ENCODE measurements at places on chromosomes 3 and 15. TPM values are rescaled to one million over a fixed set of nuclear protein-coding genes. Genes with fewer than 3 reads are reported as not detected.

Gene CLRN1
- polyA plus RNA-seq: 0.98 TPM

Gene TEX9
- 1.9 TPM for polyA plus RNA-seq

Gene GABRR3
- polyA plus RNA-seq: not detected

Gene XCR1
- polyA plus RNA-seq: 0.08 TPM

Gene FBXL2
- polyA plus RNA-seq: 6.2 TPM

Gene UROC1
- 0.11 TPM for polyA plus RNA-seq

Gene STARD5
- 2.5 TPM for polyA plus RNA-seq

GRCh38 chr15:73583544-73583943, 49.6 kb downstream of the NPTN start:
- H3K27me3 ChIP-seq: no peaks in the 10 kb centered on the region
- no peak overlapping the region for H3K27ac ChIP-seq
- H3K36me3 ChIP-seq: peaks cover 59% of the 10 kb centered on the region
- H3K4me3 ChIP-seq: no peak overlapping the region
- H3K4me1 ChIP-seq: no peaks in the 10 kb centered on the region

GRCh38 chr3:47541583-47542108, 28.1 kb upstream of the ELP6 start:
- DNase-seq: no peak
- no peak overlapping the region for H3K4me3 ChIP-seq
- peaks cover 2% of the 10 kb centered on the region for H3K27me3 ChIP-seq
- no peaks in the 10 kb centered on the region for H3K36me3 ChIP-seq
- peaks cover 8% of the 10 kb centered on the region for H3K4me1 ChIP-seq

- H3K4me3 ChIP-seq: no peak overlapping the region
- no peaks in the 10 kb centered on the region for H3K36me3 ChIP-seq
- H3K27me3 ChIP-seq: peaks cover 3% of the 10 kb centered on the region
These were observed 27.9 kb downstream of the CHCHD4 start for GRCh38 chr3:14096742-14097141.

DNA sequence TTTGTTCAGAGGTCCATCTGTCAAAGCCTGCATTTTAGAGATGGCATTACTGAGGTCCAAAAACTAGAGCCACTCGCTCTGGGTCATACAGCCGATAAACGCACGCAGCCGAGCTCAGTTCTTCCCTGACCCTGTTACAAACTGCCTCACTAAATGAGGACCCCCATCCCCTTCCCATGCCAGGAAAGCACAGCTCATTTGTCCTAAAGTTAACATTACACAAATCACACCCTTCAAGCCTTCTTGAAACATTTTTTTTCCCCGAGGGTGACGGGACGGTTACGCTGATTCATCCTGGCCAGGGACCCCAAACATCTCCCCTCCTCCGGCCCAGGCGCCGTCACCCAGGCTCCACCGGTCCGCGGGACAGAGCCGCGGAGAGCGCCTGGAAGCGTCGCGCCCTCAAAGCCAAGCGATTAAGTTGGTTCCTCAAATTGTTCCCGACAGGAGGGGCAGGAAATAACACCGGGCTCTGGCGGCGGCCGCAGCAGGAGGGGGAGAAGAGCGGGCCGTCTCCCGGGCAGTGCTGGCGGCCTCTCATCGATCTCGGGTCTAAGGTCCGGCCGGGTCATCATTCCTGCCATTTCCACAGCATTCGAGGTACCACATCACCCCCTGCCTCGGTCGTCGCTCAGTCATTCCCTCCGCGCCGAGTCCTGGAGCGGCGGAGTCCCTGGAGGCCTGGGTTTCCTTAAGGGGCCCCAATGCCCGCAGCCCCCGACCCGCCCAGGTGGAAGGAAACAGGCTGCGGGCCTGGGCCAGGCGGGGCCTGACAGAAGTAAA, 619 bp upstream of the CMTM8 start:
- peaks cover 18% of the 10 kb centered on the region for H3K27me3 ChIP-seq
- peak overlapping the region; percentile 16 for H3K27ac ChIP-seq
- H3K4me3 ChIP-seq: peak overlapping the region; percentile 70
- DNase-seq: peak; percentile 50
- H3K36me3 ChIP-seq: no peaks in the 10 kb centered on the region

- H3K4me1 ChIP-seq: peaks cover 31% of the 10 kb centered on the region
- H3K36me3 ChIP-seq: peaks cover 8% of the 10 kb centered on the region
- H3K4me3 ChIP-seq: no peak overlapping the region
- H3K27ac ChIP-seq: no peak overlapping the region
- DNase-seq: no peak
These were observed 131.5 kb downstream of the FNDC3B start for GRCh38 chr3:172170841-172171240.

DNA sequence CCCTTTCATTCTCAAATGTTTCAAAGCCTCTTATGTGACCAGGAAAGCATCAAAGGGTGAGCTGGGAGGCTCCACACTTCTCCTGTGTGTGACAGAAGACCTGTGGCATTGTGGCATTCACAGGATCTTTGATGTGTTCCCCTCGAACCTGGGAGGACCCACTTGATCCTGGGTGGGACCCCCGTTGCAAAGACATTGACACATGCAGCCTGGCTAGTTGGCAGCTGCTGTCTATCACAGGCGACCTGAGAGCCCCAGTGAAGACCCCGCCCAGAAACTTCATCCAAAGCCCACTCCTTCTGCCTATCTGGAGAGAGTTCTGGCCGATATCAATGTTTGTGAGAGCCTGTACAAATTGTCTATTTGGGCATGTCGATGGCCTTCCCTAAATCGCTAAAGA, 140.4 kb upstream of the ATP2B2 start:
- no peaks in the 10 kb centered on the region for H3K36me3 ChIP-seq
- no peaks in the 10 kb centered on the region for H3K4me1 ChIP-seq

DNA sequence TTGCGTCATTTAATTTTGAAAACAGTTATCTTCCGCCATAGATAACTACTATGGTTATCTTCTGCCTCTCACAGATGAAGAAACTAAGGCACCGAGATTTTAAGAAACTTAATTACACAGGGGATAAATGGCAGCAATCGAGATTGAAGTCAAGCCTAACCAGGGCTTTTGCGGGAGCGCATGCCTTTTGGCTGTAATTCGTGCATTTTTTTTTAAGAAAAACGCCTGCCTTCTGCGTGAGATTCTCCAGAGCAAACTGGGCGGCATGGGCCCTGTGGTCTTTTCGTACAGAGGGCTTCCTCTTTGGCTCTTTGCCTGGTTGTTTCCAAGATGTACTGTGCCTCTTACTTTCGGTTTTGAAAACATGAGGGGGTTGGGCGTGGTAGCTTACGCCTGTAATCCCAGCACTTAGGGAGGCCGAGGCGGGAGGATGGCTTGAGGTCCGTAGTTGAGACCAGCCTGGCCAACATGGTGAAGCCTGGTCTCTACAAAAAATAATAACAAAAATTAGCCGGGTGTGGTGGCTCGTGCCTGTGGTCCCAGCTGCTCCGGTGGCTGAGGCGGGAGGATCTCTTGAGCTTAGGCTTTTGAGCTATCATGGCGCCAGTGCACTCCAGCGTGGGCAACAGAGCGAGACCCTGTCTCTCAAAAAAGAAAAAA, 1.2 kb downstream of the B2M start:
- peaks cover 27% of the 10 kb centered on the region for H3K36me3 ChIP-seq
- no peaks in the 10 kb centered on the region for H3K27me3 ChIP-seq
- peak; percentile 93 for DNase-seq
- peaks cover 13% of the 10 kb centered on the region for H3K4me1 ChIP-seq
- peak overlapping the region; percentile 99 for H3K27ac ChIP-seq
- peak overlapping the region; percentile 89 for H3K4me3 ChIP-seq

GRCh38 chr3:13851091-13851849, 28.6 kb downstream of the WNT7A start:
- no peak for DNase-seq
- no peak overlapping the region for H3K27ac ChIP-seq
- peaks cover 6% of the 10 kb centered on the region for H3K27me3 ChIP-seq
- H3K36me3 ChIP-seq: no peaks in the 10 kb centered on the region

DNA sequence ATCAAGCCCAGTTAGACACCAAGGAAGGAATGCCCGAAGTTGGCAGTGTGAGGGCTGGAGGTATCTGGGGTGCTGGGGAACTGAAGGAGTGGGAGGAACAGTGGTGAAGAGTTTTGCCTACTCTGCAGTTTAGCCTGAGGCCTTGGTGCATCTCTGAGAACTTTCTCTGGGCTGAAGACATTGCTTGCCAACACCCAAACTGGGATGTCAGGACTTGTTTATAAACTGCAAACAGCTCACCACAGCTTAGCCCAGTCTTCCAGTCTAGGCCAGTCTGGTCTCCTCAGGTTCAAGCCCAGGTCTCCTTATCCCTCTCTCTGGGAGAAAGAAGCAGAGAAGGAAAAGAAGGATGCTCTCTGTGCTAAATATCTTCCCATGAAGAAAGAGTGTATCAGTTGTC, 68.0 kb upstream of the BOC start:
- no peak for DNase-seq
- no peak overlapping the region for H3K27ac ChIP-seq
- no peak overlapping the region for H3K4me3 ChIP-seq

GRCh38 chr3:44870375-44871061, 3.9 kb upstream of the TGM4 start:
- H3K4me3 ChIP-seq: no peak overlapping the region
- H3K36me3 ChIP-seq: peaks cover 3% of the 10 kb centered on the region
- H3K4me1 ChIP-seq: peaks cover 3% of the 10 kb centered on the region

GRCh38 chr3:175916191-175916934, 1057.2 kb downstream of the NAALADL2 start:
- no peak overlapping the region for H3K27ac ChIP-seq
- no peaks in the 10 kb centered on the region for H3K4me1 ChIP-seq
- H3K4me3 ChIP-seq: no peak overlapping the region
- DNase-seq: peak; percentile 62
- no peaks in the 10 kb centered on the region for H3K36me3 ChIP-seq

GRCh38 chr3:147941969-147942368, 532.8 kb downstream of the ZIC1 start:
- DNase-seq: no peak
- H3K36me3 ChIP-seq: no peaks in the 10 kb centered on the region
- no peak overlapping the region for H3K27ac ChIP-seq
- peaks cover 2% of the 10 kb centered on the region for H3K4me1 ChIP-seq

DNA sequence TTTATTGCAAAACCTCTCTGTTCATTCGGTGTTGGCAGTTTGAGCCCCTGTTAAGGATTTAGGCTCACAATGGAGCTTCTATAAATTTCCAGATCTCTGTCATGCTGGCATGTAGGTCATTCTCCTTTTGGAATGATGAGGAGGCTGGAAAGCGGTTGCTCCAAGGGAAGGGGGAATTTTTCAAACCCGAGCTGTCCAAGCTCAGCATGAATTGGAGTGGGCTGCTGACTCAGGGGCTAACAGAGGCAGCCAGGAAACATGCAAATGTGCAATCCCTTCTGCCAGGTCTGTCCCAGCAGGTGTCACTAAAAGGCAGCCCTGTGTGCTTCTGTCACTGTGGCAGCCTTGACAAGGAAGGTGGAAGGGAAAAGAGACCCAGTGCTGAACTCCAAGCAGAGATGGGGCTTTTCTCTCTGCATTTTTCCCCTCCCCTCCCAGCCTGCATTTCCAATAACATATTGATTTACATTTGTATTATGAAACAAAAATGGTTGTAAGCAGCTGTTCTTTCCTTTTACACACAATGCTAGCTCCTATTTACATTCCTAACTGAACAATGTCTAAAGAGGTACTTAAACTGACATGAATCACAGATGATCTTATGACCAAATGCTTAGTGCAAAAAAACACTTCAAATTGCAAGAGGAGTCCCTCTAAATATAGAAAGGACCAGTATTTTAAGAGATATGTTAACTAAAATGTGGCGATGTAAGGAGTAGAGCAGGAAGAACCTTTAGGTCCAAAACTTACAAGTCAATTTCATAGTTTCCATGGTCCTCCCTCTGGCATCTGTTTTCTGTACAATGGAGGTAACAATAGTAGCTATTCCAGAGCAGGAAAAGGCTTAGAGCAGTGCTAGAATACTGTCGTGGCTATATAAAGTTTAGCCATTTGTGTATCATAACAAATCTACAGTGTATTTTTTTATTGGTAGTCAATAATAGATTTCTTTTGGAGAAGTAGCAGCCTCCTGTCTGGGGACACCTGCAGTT, 84.5 kb upstream of the ATP10A start:
- H3K27ac ChIP-seq: no peak overlapping the region
- no peak for DNase-seq
- no peaks in the 10 kb centered on the region for H3K27me3 ChIP-seq
- no peaks in the 10 kb centered on the region for H3K36me3 ChIP-seq
- H3K4me3 ChIP-seq: no peak overlapping the region
- H3K4me1 ChIP-seq: no peaks in the 10 kb centered on the region

DNA sequence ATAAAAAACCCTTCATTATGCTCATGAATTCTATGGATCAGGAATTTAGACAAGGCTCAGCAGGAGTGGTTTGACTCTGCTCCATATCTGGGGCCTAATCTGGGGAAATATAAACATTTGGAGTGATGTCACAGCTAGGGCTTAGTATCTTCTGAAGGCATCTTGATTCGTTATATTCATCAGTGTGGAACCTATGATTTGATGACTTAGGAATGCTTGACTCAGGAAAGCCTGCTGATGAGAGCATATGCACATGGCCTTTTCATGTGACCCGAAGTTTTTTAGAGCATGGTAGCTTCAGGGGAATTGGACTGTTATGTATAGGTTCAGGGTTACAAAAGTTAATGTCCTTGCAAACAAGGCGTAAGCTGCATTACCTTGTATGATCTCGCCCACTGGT, 184.9 kb upstream of the LRRC3B start:
- no peak overlapping the region for H3K4me3 ChIP-seq
- no peaks in the 10 kb centered on the region for H3K27me3 ChIP-seq
- no peaks in the 10 kb centered on the region for H3K4me1 ChIP-seq
- DNase-seq: no peak
- H3K36me3 ChIP-seq: no peaks in the 10 kb centered on the region

- H3K27ac ChIP-seq: no peak overlapping the region
- H3K36me3 ChIP-seq: no peaks in the 10 kb centered on the region
- H3K4me1 ChIP-seq: no peaks in the 10 kb centered on the region
- no peak for DNase-seq
These were observed 56.0 kb upstream of the SLC4A7 start for GRCh38 chr3:27540231-27540630.

DNA sequence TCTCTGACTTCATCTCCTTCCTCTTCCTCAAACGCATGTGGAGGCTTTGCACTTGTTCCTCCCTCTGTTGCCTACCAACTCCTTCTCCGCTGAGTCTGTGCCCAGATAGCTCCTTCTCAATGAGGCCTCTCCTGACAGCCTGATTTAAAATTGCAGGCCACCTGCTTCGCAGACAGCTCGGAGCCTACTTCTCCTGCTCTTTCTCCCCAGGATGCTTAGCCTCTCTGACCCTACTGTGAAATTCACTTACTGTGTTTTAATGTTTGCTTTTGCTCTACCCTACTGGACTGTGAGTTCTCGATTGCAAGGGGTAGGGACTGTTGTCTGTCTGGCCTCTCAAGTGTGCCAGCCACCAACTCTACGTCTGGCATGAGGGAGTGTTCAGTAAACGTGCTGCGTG, 83.4 kb downstream of the EEFSEC start:
- no peaks in the 10 kb centered on the region for H3K36me3 ChIP-seq
- no peak for DNase-seq
- peaks cover 30% of the 10 kb centered on the region for H3K4me1 ChIP-seq
- H3K27ac ChIP-seq: no peak overlapping the region
- no peaks in the 10 kb centered on the region for H3K27me3 ChIP-seq

DNA sequence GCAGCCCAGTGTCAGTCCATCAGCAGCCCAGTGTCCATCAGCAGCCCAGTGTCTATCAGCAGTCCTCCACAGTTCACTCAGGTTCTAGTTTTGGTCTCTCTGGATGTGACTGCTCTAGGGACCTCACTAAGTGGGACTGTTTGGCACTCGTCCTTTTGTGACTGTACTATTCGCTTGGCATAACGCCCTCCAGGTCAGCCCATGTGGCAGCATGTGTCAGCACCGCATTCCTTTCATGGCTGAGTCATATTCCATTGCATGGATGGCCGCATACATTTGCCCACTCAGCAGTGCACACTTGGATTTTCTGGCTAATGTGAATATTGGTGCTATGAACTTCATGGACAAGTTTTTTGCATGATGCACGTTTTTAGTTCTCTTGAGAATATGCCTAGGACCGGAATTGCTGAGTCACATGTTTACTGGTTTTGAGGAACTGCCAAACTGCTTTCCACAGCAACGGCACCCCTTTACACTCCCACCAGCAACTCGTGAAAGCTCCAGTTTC, 16.4 kb downstream of the CHST13 start:
- DNase-seq: peak; percentile 77
- H3K27me3 ChIP-seq: peaks cover 41% of the 10 kb centered on the region
- no peak overlapping the region for H3K4me3 ChIP-seq
- peaks cover 37% of the 10 kb centered on the region for H3K4me1 ChIP-seq

Data from muscle of leg (tissue), 16 donors.